NCI-H510A (cell line): ENCODE measurements at places on chromosomes 7 and 10.

GRCh38 chr7:30005464-30005863 lies 15.9 kb upstream of the SCRN1 start:
- no peak for DNase-seq

- peak; percentile 11 for DNase-seq
Observed at GRCh38 chr10:120221873-120222485, 235.0 kb upstream of the PLPP4 start.

DNA sequence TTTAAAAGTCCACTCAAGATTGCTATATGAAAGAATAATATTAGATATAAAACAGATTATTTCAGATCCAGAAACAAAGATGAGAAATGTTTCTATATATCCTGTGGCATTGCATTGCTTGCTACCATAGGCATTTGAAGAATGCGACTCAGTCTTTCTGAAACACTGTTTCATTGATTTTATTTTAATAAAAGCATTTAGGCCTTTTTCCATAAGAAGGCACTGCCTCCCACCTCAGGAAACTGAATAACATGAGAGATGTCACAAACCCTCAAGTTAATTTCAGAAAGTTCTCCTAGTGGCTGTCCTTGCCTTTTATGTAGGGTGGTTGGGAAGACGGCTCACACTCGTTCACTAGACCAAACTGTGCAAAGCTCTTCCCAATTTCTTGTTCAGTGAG lies 23.3 kb downstream of the PRPS1L1 start:
- no peak for DNase-seq

- DNase-seq = no peak
Observed at GRCh38 chr10:71999360-72000072, 35.3 kb downstream of the CHST3 start.

DNA sequence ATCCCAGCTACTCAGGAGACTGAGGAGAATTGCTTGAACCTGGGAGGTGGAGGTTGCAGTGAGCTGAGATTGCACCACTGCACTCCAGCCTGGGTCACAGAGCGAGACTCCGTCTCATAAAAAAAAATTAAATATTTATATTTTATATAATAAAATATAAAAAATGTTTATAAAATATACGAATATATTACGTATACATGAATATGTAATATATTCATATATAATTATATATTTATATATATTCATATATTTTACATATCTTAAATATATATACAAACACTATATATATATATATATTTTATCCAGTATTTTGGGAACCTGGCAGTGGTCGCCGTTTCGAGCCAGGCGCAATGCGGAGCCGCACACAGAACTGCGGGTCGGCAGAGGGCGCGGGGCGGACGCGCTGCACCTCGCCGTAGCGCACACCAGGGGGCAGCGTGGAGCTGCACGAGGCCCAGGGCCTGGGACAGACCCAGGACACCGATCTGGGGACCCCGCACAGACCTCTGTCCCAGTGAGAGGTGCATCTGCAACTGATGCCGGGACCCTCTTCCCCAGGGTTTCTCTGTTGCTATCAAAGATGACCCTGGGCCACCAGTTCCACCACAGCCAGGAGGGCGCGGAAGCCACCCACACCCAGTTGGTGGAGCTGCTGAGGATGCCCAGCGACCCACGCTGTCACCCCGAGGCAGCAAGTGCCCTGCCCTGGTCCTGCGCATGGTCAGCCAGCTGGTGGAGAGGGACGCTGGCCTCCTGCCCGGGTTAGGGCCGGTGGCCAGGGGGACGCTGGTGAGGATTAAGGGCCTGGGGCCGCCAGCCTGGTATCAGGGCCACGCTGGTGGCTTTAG lies 22.7 kb downstream of the AP5Z1 start:
- no peak for DNase-seq

- no peak for DNase-seq
Observed at GRCh38 chr7:24963218-24963617, 16.8 kb downstream of the OSBPL3 start.

- DNase-seq = no peak
Observed at GRCh38 chr10:88281592-88282347, 301.3 kb downstream of the RNLS start.

DNA sequence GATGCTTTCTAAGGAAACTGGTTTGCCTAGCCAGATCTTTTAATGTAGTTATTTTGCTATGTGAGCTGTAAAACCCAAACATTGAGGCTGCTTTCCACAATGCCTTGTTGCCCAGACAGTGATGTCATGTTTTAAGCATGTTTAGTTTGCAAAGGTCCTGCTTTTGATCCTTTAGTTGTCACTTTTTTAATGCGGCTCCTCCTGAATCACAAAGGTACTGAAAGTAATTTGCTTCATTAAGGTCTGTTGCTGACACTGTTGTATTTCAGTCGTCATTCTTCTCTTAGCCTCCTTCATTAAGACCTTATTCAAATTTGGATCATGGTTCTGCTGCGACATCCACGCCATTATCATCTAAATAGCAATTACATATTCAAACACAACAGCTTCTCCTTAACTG lies 10.6 kb downstream of the RPA3 start:
- DNase-seq = no peak

DNA sequence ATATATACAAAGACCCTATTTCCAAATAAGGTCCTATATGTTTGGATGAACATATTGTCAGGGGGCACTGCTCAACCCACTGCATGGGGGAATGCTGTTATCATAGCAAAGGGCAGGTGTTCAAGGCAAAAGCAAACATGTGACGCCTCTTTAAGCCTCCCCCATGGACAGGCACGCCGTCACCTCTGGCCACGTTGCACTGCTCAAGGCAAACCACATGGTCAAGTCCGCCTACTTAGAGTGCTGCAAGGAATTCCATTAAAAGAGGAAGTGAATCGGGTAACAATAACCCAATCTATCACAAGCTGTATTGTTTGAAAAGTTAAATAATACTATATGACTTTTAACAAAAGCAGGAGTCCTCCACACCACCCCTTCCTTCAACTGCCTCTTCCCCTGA lies 8.8 kb upstream of the CALD1 start:
- no peak for DNase-seq

GRCh38 chr10:98080494-98080893 lies 50.1 kb upstream of the CRTAC1 start:
- no peak for DNase-seq

DNA sequence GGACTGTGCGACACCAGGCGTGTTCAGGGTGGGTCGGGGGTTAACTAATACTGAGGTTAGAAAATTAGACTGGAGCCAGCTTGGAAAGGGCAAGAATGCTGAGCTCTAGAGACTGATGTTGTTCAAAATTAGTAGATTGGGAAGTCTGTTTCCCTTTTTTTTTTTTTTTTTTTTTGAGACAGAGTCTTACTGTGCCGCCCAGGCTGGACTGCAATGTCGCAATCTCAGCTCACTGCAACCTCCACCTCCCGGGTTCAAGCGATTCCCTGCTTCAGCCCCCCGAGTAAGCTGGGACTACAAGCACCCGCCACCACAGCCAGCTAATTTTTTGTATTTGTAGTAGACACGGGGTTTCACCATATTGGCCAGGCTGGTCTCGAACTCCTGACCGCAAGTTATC lies 2.7 kb upstream of the CPVL start:
- DNase-seq = no peak

- DNase-seq = no peak
Observed at GRCh38 chr10:85547460-85548023, 819.1 kb downstream of the GRID1 start.

DNA sequence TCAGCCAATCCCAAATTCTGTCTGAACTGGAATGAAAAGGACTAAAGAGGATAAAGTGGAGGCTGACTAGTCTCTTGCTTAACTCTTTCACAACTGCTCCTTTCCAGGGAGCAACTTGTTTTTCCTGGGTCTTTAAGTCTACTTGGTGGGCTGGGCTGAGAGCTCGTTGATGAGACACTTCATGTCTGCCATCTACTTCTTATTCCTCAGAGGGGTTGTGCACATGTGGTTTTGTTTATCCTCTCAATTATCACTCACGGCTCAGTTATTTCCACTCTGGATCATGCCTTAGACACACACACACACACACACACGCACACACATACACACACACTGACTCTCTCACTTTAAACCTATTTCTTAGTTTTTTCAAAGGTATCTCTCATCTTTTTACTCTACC lies 298.6 kb upstream of the MTPN start:
- DNase-seq = no peak

DNA sequence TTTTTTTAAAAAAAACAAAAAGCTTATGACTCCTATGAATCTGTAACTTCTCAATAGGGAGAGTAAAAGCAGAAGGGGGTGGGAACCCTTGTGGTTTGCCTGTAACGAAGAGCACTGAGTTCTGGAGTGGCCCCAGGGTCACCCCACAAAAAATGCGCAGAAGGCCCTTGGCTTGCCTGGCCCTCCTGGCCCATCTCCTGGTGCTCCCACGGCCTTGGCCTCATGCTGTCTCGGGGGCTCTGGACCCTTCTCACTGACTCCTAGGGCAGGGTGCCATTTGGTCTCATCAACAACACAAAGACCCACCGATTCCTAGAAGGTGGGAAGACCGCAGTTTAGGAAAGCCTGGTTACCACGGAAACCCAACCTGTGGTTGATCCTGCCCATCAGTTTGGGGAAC lies 40.8 kb downstream of the ZNF467 start:
- no peak for DNase-seq

DNA sequence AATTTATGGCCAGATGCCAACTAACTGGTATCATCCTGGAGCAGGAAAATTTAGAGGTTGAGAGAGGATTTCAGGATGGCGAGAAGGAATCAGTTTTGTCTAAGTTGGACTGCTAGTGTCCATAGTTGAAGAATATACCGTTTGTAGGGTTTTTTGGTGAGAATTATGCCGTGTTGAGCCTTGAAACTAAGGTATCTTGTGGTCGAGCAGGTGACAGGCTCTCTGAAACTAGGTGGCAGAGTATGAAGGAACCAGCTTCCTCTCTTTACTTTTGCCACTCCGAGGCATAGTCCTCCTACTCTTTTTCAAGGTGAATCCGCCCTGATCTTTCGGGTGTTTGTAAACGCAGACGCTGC lies 9.7 kb downstream of the MDFIC start:
- DNase-seq = no peak

- DNase-seq = no peak
Observed at GRCh38 chr7:7569081-7569527, 2.4 kb downstream of the MIOS start.

GRCh38 chr10:86311906-86312305 lies 54.7 kb downstream of the GRID1 start:
- no peak for DNase-seq

- no peak for DNase-seq
Observed at GRCh38 chr7:12391922-12392615, 11.6 kb downstream of the VWDE start.

- DNase-seq = no peak
Observed at GRCh38 chr10:114401195-114401791, 3.0 kb downstream of the AFAP1L2 start.

DNA sequence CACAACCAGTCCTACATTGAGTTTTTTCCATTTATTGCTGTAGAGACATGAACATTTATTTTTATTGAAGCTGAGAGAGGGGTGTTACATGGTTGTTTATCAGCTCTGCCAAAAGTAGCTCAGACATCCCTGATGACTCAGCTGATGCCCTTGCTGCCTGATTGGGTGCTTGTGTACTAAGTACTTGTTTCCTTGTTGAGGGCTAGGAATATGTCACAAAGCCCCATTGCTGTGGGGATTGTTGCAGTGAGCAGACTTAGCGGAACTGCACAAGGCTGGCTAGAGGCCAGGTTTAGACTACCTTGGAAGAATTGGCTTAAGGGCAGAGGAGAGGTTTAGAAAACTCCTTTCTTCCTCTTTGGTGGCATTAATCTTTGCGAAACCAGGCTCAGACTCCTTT lies 110.6 kb downstream of the AUTS2 start:
- DNase-seq = peak; percentile 22

DNA sequence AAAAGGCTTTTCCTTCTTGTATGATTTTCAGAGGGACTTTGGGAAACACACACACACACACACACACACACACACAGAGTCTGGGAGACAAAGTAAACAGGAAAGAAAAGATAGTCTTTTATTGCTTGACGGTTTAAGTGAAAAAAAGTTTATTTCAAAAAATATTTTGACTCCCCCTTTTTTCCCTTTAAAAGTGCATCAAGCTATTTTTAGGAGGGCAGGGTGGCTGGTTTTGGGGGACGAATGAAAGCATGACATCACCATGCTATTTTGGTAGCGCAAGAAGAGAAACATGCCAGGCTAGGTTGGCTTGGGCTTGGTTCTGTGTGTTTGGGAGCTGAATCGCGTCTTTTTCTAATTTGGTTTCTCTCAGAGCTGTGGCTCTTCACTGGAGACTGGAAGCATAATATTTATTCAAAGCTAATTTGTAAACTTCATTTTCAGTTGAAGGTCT lies 129.2 kb downstream of the BAMBI start:
- DNase-seq = no peak
